Stimulated activated CD4-positive, alpha-beta T cell treated with anti-CD3 and anti-CD28 coated beads, Interleukin-12 subunit alpha, Interleukin-12 subunit beta, amount 100 ng/mL, for 24 hours (primary cell): ENCODE measurements at places on chromosomes 6 and 20.
A peak's percentile ranks its signal among the peaks of the same experiment; 100 is the strongest.

- DNase-seq, result no peak
These were observed 33.2 kb downstream of the ID4 start for GRCh38 chr6:19870322-19870721.

- no peak for DNase-seq
These were observed 7.0 kb upstream of the RWDD1 start for GRCh38 chr6:116564311-116564710.

- no peak for DNase-seq
These were observed 1509.0 kb downstream of the GRIK2 start for GRCh38 chr6:102902471-102902870.

GRCh38 chr20:5353624-5354496 is 37.1 kb upstream of the PROKR2 start:
- DNase-seq, result no peak

DNA sequence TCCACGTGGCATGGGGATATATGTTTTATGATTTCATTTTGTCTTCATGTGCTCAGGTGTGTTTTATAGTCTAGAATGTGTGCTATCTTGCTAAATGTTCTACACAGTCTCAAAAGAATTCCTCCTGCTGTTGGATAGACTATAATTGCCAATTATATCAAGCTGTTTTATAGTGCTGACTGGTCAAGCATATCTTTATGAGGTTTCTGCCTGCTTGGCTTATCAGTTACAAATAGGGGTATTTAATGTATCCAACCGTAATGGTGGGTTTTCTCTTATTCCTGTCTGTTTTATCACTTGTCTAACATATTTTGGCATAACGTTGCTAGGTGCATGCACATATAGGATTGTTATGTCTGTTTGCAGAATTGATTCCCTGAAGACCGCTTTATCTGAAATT is 201.3 kb downstream of the EYS start:
- DNase-seq, result no peak

- DNase-seq, result no peak
These were observed 86.6 kb downstream of the GCLC start for GRCh38 chr6:53458105-53458866.

DNA sequence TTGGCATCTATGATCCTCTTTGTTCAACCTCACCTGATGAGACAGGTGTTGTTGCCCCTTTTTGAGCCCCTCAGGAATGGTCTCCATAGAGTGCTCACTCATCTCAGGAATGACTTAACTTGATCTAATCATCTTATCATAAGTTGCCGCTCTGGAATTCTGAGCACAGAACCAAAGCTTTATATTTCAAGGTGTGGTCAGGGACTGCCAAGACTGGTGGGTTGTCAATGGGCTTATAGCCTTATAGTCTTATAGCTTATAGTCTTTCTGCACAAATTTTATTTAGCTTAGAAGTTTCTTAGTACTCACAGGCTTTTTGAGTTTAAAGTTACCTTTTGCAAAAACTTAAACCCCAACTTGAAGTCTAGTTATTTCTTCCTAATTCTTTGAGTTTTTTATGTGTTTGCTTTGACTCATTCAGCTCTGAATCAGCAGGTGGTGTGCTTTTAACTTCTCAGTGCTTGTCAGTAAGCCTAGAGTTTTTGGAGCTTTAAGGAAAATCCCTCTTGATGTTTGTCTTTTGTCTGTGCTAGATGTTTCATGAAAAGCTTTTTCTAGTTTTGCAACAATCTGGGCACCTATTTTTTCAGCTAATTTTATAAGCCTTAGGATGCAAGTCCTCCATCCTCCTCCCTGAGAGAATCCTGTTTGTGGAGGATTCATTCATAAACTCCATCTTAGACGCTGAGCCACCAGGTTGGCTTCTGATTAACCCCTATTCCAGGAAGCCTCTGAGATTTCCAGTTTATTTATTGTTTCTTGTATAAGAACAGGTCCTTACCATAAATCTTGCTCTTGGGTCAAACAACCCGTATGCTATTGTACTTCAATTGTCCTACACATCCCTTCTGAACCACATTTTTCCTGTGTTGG is 72.3 kb upstream of the SSTR4 start:
- no peak for DNase-seq

DNA sequence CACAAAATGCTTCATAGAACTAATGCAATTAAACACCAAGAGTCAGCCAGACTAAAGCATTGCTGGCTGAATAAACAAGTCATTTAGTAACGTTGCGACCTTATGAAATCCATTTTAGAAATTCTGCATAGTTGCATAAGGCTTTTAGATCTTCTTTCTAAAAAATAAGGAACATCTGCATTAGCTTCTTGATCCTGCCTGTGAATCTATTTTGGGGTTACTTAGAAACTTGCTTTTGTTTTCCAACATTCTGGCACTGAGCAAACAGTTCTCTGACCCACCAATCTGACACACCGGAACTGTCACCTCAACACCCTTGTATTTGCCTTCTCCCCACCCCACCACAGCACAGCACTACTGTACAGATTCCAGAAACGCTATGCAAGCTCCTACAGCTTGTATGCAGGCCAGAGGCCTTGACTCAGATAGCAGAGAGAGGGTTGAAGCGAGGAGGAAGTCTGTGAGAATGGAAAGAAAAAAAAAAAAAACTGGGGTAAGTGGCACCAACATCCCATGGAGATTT is 55.0 kb downstream of the KIF13A start:
- DNase-seq, result no peak

DNA sequence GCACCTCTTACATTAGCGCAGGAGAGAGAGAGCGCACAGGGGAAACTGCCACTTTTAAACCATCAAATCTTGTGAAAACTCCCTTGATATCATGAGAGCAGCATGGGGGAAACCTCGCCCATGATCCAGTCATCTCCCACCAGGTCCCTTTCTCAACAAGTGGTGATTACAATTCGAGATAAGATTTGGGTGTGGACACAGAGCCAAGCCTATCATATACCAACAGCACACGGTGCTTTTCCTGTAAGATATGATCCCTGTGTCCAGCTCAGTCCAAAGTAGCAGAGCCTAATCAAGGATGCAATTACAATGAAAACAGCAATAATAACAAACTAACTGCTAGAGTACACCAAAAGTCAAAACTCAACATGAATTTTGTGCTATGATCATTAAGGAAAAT is 148.7 kb upstream of the TCF21 start:
- DNase-seq, result no peak

GRCh38 chr6:36327226-36327918 is 9.3 kb downstream of the BNIP5 start:
- DNase-seq, result no peak

DNA sequence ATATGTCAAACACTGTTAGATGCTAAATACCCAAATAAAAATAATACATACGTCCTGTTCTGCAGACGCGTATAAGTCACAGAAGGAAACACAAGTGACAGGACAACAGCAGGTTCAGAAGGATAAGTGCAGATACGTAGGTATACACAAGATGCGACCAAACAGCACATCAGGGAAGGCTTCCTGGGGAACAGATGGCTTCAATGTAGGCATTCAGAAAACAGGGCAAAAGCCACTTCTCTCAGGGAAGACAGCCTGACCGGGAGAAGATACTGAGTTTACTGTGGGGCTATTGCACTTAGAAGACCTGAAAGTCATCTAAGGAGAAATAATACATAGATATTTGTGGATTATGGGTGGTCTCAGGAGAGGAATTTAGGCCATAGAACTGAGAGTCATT is 1.9 kb downstream of the HLA-DPA1 start:
- DNase-seq, result no peak

DNA sequence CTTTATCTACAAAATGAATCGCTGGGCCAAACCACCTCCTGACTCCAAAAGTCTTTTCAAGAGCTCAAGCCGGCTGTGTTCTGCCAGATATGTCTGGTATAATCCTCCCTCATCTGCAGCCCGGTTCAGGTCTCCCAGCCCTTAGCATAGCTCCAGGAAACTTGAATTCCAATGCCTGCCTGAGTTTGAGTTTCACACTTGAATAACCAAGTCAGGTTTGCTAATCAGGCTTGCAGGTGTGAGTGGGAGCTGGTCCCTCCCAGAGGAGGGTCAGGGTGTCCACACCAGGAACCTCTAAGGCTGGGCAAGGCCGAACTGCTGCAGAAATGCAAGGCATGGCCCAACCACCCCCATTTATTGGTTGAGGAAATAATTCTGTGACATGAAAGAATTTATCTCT is 96.6 kb downstream of the TMEM242 start:
- DNase-seq, result no peak

GRCh38 chr6:44021589-44022295 is 105.5 kb downstream of the MRPL14 start:
- DNase-seq, result no peak

DNA sequence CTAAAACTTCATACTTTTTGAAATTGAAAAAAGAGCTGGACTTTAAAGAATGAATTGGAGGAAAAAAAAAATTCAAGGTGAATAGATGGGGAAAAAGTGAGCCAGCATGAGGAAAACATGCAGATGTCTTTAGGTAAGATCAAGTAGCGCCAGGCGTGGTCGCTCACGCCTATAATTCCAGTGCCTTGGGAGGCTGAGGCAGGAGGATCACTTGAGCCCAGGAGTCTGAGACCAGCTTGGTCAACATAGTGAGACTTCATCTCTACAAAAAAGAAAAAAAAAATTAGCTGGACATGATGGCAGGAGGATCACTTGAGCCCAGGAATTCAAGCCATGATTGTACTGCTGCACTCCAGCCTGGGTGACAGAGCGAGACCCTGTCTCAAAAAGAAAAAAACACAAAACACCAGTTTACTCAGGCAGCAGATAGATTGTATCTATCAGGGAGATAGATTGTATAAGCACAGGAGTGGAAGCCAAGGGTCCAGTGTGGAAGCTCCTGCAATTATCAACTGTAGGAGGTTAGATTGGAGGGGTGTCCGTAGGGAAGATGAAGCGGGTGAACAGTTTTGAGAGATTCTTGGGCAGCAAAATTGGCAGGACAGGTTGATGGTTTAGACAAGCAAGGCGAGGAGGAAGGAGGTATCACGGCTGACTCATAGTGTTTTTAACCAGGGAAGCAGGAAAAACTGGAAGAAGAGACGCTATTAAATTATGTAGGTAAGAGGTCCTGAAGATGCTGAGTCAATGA is 97.6 kb upstream of the ZNF217 start:
- DNase-seq, result no peak

- no peak for DNase-seq
These were observed 79.8 kb downstream of the GINS1 start for GRCh38 chr20:25487306-25487705.

DNA sequence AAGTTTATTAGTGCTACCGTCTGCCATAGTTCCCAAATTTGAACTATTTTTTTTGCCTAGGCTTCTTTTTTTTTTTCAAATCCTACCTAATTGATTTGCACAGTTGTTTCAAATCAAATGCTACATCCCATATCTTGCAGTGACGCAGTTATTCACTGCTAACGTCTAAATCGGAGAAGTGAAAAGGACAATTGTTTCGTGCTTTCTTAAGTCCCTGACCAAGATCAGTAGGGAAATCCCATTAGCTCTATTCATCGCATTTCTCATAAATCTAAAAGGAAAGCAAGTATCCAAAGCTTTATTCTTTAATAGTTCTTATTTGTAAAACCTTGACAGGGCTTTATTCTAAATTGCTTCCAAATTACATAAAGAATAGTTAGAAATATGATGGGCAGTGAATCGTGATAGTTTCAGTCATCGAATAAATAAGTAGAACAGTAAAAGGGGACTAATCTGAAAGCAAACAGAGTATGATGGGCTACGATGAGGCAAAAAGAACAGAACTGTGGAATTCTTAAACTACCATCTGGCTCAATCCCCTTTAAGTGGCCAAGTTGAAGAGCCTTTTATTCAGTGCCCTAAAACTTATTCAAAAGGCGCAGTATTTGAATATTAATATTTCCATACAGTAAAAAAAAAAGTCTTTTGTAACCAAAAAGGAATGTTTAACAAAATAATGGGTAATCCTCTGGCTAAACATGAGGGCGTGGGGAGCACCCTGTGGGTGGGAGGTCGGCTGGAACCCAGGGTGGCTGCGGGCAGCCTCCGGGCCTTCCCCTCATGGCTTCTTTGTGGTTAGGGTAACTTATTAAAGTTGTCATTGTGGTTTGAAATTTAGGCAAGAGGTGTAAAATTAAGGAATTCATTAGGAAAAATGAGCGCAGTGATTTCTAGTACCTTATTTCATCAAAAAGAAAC is 3.0 kb upstream of the ARID1B start:
- DNase-seq, result no peak

- DNase-seq, result no peak
These were observed 680.2 kb upstream of the MMS22L start for GRCh38 chr6:97963193-97963592.

- DNase-seq, result no peak
These were observed 9.0 kb upstream of the DDX27 start for GRCh38 chr20:49210101-49210756.

DNA sequence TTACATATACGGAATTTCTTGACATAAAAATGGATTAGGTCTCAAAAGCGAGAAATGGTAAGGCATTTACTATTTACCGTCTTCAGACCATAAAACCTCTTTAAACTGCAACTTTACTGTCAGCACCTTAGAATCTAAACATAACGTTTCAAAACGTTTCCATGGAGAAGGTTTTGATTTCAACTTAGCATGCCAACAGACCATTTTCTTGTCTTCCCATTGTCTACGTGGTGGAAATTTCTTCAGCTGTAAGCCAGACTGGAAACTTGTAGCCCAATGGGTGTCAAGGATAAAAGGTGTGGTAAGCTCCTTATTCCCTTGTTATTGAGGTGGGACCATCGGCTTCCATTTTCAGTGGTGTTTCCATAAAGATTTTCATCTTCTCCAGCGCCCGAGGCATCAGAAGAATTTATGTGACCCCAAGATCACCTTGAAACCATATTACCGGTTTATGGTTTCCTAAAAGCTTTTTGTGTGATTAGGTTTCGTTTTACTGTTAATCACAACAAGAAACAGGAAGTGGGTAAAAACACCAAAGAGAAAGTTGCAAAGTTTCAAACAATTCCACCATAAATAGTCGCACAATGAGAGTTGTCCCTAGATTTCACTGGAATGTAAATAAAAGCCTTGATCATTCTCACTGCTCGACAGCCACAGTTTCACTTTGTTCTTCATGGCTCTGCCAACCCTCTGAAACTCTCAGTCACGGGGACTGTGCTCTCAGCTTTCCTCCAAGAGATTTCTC is 63.0 kb upstream of the CD2AP start:
- DNase-seq, result no peak

DNA sequence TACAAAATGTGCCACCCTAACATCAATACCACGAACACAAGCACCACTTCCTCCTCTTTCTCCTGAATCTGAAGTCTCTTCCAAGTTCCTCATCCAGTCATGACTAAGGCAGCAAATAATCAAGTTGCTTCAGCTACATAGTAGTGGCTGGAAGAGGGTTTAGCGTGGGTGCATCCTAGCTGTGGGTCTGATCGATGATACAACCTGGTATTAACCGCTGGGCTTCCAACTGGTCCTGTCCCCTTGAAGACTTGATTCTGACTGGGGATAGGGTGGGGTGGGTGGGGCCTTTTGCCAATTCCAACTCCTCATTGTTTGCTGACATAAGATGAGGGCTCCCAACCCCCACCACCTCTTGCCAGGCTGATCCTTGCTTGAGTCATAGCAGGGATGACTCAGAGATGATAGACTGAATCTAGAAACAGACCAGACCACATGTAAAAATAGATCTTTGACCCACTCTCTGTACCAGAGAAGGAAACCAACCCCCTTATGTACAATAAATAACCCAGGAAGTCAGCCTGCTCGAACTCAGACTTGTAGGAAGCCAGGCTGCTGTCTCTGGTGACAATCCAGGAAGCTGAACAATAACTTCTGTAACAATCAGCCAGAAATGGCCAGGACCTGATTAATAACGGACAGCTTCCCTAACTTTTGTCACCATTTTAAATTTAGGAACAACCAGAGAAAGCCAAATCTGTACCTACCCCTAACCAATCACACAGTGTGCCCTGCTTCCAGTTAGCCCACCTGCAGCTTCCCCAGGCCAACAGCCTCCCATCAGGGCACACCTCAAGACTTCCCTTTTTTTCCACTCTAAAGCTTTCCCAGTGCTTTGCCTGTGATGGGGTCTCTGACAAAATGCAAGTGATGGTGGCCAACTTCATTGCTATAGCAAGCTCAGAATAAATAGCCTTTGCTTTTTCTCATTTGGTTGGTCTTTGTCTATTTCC is 68.9 kb upstream of the FAM184A start:
- peak; percentile 54 for DNase-seq
